ENCODE measurements at places on chromosomes 5 and 9.

GRCh38 chr9:107635101-107635802 is 145.7 kb upstream of the KLF4 start:
- DNase-seq = no peak

DNA sequence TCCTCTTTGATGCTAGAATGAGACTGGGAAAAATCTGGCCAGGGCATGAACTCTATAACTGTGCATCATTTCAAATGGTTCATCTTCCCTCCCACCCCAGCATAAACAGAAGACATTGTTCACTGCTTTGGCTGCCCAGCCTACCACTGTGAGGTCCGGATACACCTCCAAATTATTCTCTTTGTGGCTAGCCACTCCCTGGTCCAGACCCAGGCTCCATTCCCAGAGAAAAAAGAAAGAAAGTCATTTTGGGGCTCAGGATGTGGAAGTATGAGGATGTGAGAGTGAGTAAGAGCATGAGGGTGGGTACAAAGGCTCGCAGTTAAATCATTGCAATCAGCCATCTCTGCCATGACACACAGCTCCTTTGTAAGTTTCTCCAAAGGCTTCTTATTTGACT is 559.2 kb downstream of the PSAT1 start:
- no peak for DNase-seq

DNA sequence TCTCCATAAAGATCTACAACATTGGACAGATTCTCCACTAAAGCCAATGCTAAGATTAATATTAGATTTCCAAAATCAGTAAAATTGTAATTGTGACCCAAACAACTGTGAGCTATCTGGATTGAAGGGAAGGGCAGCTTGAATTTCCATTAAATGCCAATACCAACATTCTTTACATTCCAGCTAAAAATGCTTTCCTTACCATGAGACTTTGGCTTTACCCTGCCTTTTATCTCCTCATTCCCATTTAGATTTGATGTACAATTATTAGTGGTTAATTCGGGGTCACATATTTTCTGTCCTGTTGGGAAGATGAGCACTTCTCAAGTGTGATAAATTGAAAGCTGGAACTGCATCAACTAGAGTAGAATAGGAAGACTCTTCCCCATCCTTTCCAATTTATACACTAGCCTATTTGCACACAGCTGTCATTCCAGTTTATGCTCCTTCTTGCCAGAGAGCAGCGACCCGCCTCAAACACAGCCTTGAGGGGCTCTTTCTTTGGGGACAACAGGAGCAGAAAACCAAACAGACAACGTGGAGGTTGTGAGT is 33.1 kb upstream of the MYOT start:
- no peak for DNase-seq

DNA sequence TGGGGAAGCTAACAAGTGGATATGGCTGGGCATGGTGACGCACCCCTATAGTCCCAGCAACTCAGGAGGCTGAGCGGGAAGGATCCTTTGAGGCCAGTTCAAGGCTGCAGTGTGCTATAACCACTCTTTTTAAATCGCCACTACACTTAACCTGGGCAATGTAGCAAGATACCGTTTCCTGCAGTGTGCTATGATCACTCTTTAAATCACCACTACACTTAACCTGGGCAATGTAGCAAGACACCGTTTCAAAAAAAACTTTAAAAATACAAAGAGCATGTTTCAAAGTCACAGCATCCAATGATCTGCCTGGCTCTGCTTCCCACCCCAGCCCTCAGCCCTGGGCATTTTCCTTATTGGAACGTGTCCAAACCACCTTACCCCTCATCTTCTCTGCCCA is 14.5 kb downstream of the GRHPR start:
- DNase-seq = no peak

- no peak for DNase-seq
Observed at GRCh38 chr5:34028349-34028748, 14.7 kb downstream of the C1QTNF3 start.

All from posterior cingulate gyrus (tissue), 11 donors.